Stimulated activated CD8-positive, alpha-beta memory T cell treated with anti-CD3 and anti-CD28 coated beads, Interleukin-2, amount 100 ng/mL, for 48 hours (primary cell): ENCODE measurements at places on chromosomes 1 and 21.

DNA sequence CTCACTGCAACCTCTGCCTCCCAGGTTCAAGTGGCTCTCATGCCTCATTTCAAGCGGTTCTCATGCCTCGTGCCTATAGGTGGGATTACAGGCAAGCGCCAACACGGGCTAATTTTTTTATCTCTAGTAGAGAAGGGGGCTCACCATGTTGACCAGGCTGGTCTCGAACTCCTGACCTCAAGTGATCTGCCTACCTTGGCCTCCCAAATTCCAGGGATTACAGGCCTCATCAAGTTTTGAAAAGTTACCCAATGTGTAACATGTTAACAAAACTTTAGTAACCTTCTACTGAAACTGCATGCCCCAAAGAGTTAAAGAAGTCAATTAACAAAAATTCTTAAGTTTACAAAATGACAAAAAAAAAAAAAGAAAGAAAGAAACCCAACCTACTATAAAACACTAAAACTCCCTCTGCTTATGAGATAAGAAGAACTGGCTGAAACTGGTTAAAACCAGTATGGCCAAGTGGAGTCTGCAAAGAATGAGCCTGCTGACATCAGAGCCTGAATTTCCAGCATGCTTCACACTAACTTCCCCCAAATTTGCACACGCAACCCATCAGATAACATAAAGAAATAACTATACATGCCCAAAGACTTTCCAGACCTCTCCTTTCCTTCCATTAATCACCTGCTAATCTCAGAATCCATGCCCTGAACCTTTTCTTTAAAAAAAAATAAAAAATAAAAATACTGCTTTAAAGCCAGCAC lies 25.5 kb upstream of the PSMG1 start:
- DNase-seq, result no peak

DNA sequence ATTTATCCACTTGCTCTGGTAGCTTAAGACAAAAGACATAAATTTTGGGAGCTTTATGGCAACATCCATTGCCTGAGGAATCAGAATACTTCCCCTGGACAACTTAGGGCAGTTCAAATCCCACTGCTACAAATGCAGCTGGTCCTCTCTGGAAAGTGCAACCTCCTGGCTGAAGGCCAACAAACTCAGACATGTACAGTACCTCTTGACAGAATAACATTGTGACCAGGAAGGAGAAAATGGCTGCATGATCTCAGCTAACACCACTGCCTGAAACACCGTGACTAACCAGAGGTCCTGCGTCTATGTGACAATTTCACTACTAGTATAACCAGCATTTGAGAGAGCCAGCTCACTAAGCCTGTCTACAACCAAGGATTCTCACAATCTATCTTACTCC lies 218.9 kb downstream of the CRB1 start:
- no peak for DNase-seq

DNA sequence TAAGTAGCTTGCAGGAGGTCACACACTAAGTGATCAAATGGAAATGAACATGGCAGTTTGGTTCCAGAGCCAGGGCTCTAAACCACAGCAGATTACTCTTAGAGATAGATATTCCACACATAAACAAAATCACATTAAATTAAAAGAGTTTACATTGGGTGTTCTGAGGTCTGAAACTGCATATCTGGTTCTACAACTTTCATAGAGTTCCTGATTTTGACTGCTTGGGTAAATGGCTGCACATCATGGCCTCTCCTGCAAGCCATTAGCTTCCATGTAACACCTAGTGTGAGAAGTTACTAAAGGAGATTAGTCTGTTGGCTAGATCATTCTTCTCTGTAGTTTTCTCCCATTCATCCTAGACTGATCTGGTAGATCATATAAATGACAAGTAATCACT lies 12.8 kb upstream of the XCL2 start:
- no peak for DNase-seq

DNA sequence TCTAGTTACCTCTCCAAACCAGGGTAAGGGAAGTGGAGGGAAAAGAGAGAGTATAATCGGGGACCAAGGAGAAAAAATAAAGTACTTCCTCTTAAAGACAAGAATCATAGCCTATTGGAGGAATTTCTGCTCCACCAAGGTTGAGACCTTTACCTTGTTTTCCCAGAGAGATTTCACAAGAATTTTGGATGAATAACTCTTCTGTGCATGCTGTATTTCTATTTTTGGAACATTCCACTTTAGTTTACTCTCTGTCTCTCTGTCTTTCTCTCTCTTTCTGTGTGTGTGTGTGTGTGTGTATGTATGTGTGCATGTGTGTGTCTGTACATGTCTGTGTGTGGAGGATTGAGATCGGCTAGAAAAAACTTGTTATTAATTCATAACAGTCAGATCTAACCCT lies 318.4 kb upstream of the RGS18 start:
- no peak for DNase-seq

- no peak for DNase-seq
Measured at GRCh38 chr1:156845953-156846545, 12.9 kb downstream of the INSRR start.

DNA sequence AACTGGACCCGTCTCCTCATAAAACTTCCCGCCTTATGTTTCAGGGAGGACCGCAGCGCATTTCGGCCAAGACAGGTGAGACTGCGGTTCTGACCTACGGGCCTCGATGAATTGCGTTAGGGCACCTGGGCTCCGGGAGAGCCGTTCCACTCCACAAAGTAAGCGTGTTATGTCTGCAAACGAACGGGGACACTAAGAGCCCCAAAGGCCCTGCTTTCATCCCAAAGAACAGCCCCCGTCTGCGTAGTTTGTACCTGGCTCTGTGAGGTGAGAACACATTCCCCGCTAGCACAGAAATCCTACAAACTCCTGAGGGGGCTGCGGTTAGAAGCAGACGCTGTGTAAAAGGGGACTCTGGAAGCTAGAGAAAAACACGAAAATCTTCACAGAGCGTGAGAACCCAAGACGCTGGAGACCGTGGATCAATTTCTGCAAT lies 41.6 kb upstream of the PPIAL4F start:
- DNase-seq, result no peak

GRCh38 chr1:8374356-8374755 lies 56.4 kb downstream of the SLC45A1 start:
- no peak for DNase-seq

GRCh38 chr1:44220755-44221154 lies 7.5 kb downstream of the DMAP1 start:
- no peak for DNase-seq

GRCh38 chr1:78092643-78093042 lies 46.9 kb downstream of the GIPC2 start:
- DNase-seq, result no peak

DNA sequence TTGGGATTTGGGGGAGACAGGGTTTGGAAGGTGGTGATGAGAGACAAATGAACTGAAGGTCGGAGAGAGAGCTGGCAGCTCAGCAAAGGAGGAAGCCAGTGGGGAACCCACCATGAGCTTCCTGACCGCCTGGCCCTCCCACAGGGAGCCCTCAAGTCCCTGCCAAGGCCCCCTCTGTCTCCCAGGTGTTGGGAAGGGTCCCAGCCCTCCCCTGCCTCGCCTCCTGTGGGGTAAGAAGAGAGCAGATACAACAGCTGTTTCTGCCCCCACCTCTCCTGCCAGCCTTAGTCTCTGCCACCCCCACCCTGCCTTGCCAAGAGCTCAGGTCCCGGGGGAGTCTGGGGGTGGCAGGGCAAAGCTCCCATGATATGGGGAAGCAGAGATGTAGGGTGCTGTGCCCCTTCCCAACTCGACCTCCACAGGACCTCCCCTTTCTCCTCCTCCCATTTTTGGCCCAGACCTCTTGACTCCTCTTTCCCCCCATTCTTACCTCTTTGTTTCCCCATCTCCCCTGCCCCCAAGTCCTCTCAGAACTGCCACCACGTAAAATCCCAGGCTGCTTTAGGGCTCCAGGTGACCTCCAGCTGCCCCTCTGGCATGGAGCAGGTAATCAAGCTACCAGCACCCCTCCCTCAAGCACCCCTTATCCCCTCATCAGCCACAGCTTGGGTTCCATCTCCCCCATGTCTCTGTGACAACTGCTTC lies 556 bp downstream of the S100A1 start:
- no peak for DNase-seq

- no peak for DNase-seq
Measured at GRCh38 chr1:10685808-10686403, 110.5 kb downstream of the CASZ1 start.

- DNase-seq, result no peak
Measured at GRCh38 chr1:248013229-248013710, at the start of gene OR2L5. Gene OR2L5, plus strand, starts transcription at chr1:248013660. Its CDS starts 8,288 bp downstream, at chr1:248021948.

DNA sequence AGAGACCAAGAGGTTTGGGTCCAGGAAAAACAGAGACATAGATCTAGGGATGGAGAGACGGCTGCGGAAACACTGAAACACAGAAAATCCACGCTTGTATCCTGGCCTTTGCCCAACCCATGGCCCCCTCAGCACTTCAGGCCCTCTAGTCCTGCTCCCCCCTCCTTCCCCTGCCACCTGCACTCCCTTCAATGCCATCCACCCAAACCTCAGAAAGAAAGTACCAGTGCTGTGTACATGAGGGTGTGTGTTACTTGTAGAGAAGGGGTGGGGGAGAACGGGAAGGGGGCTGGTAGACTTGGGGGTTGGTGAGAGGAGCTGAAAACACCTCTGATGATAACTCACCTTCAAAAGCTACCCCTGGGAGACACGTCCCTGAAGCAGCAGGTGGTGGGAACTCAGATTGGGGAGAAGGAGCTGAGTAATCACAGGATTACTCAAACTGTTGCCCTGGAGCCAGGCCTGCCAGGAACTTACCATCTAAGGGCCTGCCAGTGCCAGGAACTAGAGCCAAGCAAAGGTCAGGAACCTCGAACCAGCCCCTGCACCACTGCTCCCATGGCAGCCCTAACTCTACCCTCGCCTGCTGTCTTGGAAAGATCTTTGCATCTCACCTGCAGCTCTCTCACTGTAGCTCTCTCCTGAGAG lies 11.5 kb downstream of the RORC start:
- no peak for DNase-seq

GRCh38 chr1:56123421-56123820 lies 455.9 kb downstream of the PLPP3 start:
- no peak for DNase-seq

DNA sequence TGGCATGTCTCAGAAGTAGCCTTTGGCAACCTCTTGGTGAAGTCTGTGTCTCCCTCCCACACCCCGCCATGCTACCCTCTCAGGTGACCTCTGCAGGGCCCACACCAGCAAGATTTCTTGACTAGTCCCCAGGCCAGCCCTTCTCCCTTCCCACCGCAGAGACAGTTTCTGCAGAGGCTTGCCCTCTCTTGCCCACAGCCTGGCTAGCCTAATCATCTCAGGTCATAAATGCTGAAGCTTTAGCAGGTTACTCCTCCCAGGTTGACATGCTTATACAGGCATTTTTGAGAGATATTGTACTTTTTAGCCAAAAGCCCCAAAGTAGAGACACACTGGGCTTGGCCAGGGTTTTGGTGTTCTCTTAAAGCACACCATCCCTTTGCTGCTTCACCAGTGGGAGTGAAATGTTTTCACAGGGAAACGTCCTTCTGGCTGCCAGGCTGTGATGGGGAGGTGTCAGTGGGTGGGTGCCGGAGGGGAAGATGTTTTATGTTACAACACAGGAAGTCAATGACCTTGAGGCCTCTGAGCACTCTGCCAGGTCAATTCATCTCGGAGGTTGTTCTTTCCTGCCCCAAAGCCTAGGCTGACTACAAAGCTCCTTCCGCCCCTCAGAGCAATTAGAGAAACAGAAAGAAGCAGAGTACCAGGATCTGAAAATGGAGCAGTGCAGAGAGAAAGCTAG lies 58.5 kb downstream of the STYXL2 start:
- no peak for DNase-seq

DNA sequence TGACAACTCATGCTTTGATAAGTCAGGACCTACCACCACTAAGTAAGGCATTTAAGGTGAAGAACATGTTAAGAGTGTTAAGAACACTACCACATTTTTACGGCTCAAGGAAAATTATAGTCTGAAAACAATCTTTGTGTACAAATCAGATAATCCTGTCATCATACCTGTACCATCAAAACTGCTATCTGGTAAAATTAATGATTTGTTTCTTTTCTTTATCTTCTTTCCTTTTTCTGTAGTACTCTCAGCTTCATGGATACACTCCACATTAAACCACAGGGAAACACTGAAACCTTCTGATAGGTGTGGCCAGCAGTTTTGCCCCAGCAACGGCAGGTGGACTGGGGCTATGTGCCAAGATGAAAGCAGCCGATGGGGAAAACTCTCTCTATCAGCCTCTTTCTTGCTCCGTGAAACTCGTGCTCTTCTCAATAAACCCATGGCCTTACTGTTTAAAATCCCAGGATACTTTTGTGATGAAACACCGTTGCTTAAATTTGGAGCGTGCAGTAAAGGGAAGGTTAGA lies 75.1 kb downstream of the LYST start:
- no peak for DNase-seq

- DNase-seq, result peak; percentile 72
Measured at GRCh38 chr1:21294266-21294989, 4.2 kb upstream of the ECE1 start.

DNA sequence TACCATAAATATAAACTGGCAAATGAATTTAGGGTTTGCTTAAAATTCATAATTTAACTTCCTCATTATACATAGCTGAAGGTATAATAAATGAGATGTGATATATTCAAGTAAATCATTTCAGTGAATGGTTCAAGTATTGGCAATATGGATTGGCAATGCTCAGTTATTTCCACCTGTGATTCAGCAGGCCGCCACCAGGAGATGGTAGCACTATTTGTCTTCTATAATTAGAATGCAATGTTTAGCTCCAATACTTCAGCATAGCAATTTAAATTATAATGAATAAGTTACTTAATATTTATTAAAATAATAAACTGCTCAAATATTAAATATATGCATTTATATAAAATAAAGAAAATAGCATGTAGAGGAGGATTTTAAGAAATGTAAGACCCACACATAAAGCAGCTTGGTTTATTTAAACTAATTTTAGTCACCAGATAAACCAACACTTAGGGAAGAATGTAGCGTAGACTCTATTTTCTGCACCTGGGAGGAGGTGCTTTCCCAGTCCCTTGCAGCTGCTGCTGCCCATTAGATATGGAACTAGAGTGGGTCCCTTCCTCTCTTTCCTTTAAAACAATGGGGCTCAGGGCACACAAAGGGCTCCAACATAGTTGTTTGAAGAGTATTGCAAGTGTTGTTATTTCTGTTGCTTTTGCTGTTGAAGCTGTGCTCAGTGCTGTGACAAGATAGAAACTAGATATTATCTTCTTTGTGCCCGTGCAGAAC lies 62.1 kb downstream of the PLPPR4 start:
- DNase-seq, result no peak

DNA sequence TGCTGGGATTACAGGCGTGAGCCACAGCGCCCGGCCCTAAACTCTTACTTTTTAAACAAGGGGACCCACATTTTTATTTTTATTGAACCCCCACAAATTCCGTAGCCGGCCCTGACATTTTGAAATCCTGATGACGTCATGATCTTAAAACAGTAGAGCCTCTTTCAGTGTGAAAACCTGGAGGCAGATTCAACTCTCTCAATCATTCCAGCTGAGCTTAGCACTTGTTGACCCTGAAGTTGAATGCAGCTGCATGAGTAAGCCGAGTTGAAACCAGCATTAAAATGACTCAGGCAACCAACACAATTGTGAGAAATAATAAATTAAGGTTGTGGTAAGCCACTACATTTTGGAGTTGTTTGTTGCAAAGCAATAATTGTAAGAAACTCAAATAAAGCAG lies 93.9 kb upstream of the ADGRL4 start:
- no peak for DNase-seq
